H7 (cell line): ENCODE measurements at places on chromosomes 1 and 21. TPM values are rescaled to one million over a fixed set of nuclear protein-coding genes. Genes with fewer than 3 reads are reported as not detected.
A peak's percentile ranks its signal among the peaks of the same experiment; 100 is the strongest.

DNA sequence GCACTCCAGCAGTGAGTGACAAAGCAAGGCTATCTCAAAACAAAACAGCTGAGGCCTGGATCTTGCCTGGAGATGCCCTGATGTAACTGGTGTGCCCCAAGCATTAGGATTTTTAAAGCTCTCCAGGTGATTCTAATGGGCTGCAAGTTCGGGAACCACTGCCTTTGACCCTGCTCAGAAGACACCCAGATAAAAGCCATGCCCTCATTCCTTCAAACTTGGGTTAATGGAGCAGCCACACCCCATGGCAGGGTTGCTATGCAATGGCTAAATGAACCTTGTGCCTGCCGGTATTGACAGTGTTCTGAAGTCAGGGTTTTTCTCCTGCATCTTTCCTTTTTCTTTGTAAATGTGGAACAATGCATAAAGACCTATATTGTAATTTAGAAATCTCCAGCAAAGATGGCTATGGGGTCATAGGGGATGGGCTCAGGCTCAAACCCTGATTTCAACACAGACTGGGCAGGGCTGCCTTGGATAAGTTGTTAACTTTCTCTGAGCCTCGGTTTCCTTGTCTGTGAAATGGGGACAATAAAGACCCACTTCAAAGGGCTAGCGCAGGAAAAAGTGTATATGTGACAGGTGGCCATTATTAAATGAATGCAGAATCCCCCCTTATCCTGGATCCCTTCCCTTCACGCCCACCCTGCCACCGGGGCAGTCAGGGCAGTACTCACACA lies 453 bp downstream of the TFF3 start:
- peak; percentile 10 for DNase-seq

GRCh38 chr1:197063212-197063611 lies 3.8 kb downstream of the F13B start:
- no peak for DNase-seq

DNA sequence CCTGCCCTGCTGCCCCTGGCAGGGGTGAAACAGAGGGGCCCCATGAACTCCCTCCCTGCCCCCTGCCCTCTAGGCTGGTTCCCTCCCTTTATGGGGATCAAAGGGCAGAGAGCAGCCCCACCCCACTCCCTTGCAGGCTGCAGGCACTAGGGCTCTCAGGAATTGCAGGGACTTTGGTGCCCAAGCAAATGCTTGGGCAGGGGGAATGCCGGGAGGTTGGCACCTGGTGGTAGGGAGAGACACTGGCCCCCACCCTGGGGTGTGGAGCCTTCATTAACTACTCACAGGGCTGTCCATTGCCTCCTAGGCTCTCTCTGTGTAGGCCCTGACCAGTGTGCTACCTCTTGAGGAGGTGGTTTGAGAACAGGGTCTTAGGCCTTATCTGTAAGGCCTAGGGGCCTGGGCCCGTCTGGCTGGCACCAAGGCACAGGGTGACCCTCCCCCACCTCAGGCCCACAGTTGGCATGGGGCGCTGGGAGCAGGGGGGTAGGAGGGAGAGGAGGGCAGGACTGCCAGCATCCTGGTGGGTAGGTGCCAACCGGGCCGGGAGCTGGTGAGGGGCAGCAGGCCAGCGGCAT lies 4.7 kb downstream of the ZBTB7B start:
- peak; percentile 43 for DNase-seq

DNA sequence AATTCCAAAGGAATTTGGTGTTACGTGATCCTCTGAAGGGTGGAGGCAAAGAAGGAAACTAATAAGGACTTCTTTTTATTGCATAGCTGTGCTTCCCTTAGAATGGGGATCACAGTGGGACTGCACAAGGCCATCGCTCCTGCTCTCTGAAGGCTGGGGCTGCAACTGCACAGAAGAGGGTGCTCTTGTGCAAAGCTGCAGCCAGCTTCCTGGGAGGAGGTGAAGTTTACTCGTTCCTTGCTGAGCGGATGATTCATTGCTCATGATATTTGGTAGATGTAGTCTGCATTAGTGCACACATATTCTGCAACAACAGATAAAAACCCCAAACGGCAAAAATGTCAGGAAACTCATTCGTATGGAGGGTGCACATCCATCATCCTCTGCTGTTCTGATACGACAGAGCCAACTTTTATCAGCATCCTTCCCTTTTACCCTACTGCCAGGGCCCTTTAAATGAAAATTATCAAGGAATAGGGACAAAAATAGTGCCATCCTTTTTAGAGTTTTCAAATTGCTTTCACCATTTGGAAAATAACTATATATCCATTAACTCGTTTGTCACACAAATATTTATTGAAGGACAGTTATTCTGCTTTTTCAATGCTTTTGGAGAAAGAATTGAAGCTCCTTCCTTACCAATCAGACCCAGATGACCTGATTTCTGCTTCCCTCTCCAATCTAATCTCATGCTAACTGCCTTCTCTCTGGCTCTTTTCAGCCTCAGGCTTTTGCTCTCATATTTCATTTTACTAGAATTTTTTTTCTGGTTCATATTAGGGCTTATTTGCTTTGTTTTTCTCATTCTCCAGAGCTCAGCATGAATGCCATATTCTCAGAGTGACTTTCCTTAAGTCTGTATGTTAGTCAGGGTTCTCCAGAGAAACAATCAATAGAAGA lies 263.6 kb downstream of the DUSP10 start:
- DNase-seq = peak; percentile 7

- DNase-seq = no peak
These were observed 298.5 kb downstream of the SRGAP2C start for GRCh38 chr1:121483234-121483633.

SLC2A5 gene
- total RNA-seq = 0.03 TPM in 1 of 2 replicates, not detected in the other

DNA sequence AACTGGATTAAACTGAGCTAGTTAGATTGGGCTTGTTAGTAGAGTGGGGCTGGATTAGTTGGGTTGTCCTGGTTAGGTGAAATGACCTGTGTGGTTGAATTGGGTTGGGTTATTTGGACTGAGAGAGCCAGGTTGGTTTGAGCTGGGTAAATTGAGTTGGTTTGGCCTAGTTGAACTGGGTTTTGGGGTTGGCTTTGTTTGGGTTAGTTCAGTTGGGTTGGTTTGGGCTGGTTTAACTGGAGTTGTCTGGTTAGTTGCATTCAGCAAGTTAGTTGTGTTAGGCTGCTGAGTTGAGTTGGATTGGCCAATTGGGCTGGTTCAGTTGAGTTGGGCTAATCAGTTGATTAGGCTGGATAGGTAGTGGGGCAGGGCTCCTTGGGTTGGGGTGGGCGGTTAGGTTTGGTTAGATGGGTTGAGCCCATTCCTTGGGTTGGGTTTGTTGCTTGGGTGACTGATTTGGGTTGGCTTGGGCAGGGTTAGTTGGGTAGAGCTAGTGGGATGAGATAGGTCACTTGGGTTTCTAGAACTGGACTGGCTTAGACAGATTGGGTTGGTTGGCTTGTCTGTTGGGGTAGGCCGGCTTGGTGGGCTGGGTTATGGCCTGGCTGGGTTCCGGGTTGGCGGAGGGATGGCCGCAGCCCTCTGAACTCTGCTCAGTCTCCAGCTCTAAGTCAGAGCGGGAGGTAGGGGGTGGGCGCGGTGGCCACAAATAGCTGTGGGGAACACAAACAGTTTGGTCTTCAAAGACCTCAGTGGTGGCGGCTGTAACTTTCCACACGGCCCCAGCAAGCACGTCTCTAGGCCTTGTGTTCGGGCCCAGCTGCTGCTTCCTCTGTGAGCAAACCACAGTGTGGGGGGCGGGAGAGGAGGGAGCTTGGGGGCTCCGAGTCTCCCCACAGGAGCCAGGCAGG lies 67.2 kb upstream of the RUNX3 start:
- DNase-seq = no peak
